ENCODE measurements at places on chromosomes 16 and 17.

- DNase-seq = no peak
Observed at GRCh38 chr17:43733956-43734355, 24.6 kb downstream of the SOST start.

DNA sequence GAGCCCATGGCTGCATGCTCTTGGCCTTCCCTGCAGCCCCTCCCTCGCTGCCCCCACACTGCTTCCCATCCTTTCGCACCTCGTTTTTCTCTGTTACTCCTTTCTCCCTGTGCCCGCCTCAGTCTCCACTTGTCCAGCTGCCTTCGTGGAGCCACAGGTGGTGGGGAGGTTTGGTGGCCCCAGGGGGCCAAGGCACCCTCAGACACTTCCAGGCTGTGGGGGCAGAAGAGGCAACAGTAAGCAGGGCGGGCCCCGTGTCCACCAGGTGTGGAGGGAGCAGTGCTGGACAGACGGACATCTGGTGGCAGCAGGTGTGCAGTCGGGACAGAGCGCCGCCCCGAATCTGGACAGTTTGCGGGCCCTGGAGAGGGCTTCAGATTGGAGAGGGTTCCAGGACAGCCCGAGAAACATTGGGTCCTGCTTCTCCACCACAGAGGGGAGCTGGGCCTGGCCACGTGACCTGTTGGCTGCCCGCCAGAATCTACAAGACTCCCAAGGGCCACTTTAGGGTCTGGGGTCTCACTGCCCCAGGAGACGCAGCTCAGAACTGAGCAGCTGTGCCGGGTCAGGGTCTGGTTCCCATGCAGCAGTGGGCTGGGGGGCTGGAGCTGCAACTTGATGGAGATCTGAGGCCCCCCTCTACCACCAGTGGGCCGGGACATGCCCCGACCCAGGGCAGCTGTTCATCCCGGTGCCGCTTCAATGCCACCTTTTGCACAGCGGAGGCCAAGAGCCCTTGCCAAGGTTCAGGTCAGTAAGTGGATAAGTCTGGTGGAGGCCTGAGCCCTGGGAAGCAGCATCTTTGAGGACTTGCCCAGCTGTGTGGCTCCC lies 22.8 kb downstream of the BAHCC1 start:
- DNase-seq = no peak

GRCh38 chr16:56295739-56296527 lies 104.6 kb downstream of the GNAO1 start:
- DNase-seq = no peak

GRCh38 chr17:80379348-80379747 lies 35.6 kb upstream of the ENDOV start:
- no peak for DNase-seq

DNA sequence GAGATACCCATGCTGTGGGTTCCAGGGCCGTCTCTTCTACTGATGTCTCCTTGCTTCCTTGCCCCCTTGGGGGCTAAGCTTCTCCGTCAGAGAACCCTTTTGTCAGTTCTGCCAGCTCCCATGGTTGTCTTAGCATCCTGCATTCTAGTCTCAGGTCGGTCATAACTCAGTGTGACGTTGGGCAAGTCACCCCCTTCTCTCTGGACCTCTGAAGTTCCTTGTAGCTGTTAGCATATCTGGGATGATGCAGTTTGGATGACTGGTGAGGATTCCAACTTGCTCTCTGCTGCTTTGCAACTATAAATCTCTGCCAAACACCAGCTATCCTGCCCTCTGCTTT lies 8.9 kb upstream of the MYL4 start:
- DNase-seq = no peak

DNA sequence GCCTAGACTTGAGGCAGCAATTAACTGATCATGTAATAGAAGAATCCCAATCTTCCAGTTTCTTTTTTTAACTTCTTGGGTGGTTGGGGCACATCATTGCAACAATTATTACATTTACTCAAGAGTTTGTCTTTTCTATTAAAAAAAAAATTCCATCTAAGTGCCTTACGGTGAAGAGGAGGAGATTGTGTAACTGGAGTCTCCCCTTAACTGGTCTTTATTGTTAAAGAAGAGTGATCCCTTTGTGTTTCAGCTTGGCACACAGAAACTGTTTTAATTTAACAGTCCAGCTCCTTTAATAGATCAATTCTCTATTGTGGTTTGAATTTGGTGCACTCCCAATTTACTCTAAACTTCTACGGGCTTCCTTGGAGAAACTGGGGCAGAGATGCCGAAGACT lies 75.2 kb downstream of the FTO start:
- no peak for DNase-seq

- DNase-seq = no peak
Observed at GRCh38 chr17:78371056-78371455, 7.4 kb upstream of the PGS1 start.

- no peak for DNase-seq
Observed at GRCh38 chr16:64892835-64893785, 228.8 kb downstream of the CDH11 start.

GRCh38 chr17:57968456-57968855 lies 13.2 kb upstream of the CUEDC1 start:
- DNase-seq = no peak

DNA sequence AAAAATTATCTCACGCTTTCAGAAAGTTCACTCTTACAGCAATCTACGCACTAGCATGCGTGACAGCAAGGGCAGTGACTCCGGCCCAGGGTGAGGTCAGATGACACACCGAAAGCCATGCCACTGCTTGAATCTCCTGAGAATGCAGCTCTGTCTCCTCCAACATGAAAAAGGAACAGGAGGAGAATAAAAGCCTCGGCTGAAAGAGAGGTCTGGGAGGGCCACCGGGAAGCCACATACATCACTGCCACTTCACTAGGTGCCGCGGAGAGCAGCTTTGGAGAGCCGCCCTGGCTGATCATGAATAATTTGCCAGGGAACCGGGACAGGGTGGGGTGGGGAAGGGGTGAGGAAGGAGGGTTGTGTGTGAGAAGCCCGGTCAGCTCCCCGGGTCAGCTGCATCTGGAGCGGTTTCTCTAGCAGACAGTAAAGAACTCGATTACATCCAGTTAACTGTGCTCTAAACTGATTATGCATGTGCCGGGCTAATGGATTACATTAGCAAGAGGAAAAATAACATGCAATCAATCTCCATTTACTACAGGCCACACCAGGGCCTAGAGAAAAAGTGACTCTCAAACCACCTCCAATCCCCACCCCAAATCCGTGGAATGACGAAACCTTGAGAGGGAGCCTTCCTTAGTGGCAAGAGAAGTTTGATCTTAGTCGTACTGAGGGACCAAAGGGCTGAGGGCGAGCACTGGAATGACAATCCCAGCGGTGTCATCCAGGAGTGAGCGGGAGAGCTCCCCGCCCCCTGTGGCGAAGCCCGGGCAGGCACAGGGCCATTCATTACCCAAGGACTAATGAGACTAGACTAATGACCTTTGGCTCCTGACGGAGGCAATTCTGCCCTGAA lies 100.3 kb downstream of the ZFHX3 start:
- DNase-seq = no peak

GRCh38 chr16:22614271-22614947 lies 103.7 kb downstream of the NPIPB5 start:
- DNase-seq = no peak

DNA sequence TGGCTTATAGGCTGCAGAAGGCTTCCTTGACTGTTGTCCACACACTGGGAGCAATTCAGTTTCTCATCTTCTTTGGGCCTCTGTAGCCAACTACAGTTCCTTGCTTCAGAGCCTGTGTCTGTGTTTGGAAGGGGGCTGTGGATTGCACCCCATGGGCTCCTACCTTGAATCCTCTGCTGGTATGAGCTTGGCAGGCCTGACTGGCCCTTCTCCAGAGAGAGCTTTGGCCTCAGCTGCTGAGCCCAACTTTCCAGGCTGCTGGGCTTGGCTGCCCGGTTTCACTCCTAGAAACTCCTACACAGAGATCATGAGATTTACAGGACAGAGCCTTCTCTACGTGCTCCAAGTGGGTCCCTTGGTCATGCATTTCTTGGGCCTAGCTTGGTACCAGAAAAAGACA lies 354.4 kb downstream of the SNX29 start:
- no peak for DNase-seq

DNA sequence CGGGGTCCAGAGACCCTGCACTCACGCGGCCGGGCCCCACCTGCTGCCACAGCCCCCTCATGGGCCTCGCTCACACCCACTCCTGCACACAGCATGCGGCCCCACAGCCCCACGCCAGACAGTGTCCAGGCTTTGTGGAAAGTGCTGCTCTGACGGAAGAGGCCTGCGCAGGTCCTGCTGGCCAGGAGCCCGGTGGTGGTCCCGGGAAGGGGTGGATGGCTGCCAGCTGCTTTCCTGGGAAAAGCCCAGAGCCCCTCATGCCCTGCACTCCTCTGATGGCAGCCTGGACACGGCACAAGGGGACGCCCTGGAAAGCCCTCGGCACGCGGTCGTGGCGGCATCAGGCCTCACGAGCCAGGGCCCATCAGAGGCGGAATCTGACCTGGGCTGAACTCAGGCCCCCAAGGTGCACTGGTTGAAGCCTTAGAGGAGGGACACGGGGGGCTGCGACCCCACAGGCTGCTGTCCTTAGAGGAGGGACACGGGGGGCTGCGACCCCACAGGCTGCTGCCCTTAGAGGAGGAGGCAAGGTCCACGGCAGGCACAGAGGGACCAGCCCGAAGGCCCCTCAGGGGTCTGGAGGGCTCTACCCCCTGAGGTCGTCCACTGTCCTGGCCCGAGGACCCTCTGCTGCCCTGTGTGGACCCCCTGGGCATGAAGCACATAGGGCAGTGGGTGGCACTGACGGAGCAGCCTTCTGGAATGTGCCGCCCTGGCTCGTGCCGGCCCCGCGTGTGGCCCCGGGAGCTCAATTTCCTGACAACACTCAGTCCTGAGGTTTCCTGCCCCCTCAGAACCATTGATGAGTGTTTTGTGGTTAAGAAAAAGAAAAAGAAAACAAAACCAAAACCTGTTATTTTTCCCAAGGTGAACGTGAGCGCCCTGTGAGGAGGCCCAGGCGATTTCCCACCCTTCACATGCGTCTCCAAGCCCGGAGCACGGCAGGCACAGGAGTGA lies 22.1 kb downstream of the SOX8 start:
- DNase-seq = no peak

GRCh38 chr17:48791128-48792032 lies 25.6 kb downstream of the TTLL6 start:
- DNase-seq = peak; percentile 68

DNA sequence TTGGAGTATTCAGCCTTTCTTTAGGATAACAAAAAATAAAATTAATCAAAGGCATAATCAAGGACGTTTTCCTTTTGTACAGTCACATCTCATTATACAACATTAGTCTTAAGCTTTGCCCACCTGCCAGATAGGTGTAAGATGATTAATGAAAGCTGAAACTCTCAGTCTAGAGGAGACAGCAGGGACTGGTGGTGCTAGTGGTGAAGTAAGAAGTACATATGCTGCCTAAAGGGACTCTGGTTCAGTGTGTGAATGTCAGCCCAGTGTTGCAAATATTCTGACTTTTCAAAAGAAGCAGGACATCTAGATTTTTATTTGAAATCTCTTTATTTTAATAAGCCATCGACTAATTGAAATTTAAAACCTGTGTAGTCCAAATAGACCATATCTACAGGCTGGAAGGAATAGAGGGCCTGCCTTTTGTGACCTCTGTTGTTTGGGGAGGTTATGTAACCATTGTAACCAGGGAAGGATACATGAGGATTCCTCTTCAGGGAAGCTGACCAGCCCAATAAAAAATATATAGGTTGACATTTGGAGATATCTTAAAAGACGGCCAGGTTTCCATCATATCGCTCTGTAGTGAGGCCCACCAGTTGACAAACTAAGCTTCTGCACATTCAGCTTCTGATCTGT lies 54.1 kb downstream of the FTO start:
- no peak for DNase-seq

DNA sequence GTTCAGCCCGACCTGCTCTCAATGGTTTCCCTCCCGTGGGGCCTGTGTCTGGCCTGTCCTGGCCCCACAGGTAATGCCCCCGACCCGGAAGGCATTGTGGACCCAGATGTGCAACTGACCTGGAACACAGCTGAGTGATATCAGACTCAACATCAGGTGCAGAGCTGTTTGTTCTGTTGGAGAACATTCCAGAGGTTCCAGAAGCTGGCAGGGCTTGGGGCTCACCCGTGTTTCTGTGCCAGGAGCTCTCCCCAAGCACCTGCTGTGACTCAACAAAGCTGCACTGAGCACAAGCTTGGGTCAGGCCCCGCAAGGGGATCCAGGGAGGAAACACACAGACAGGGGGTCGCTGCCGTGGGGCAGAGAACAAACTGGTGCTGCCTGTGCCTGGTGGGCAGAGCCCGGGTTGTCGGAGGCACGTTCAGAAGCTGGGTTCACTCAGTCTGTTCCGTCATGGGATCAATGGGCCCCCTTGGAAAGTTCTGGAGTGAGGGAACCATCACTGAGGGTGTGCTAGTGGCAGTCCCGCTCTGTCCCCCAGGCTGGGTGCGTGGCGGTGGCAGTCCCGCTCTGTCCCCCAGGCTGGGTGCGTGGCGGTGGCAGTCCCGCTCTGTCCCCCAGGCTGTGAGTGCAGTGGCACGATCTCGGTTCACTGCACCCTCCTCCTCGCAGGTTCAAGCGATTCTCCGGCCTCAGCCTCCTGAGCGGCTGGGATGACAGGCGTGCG lies 22.1 kb downstream of the HS3ST6 start:
- DNase-seq = no peak

- no peak for DNase-seq
Observed at GRCh38 chr16:48340054-48340453, 45.2 kb downstream of the SIAH1 start.

DNA sequence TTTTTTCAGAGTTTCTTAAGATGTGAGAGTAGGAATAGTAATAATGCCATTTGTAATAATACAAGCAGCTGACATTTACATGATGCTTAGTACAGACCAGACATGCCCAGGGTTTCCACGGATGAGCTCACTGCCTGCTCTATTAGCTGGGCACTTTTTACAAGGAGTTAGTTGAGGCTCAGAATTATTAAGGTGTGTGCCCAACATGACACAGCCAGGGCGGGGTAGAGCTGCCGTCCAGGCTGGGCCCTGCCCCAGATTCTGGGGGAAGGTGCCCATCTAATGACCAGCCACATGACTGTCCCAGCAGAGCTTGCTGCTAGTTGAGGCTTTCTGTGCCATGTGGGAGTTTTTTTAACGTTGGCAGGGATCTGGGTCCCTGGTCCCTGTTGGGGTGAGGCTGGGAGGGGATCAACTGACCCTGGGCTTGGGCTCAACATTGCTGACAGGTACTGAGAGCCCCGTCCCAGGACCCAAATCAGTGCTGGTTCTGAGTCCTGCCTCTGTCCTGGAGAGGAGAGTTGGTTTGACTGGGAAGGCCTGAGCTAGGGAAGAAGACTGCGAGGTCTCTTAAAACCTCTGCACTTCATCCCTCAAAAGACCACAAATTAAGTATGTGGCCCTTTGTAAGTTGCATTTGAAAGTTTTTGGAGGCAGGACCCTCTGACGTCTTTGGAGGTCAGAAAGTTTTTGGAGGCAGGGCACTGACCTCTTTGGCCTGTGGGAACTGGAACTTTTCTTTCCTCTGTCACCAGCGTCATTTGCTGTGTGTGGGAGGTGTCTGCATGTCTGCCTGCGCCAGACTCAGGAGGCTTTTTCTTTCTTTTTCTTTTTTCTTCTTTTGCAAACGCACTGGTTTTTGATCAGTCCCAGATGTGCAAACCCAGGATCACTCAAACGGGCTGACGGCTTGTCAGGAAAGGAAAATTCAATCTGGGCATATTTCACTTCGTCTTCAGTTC lies 2.2 kb downstream of the CRISPLD2 start:
- DNase-seq = no peak

- no peak for DNase-seq
Observed at GRCh38 chr16:65754820-65755691, 611.4 kb upstream of the CDH5 start.
